ENCODE measurements at places on chromosomes 5 and 9.

DNA sequence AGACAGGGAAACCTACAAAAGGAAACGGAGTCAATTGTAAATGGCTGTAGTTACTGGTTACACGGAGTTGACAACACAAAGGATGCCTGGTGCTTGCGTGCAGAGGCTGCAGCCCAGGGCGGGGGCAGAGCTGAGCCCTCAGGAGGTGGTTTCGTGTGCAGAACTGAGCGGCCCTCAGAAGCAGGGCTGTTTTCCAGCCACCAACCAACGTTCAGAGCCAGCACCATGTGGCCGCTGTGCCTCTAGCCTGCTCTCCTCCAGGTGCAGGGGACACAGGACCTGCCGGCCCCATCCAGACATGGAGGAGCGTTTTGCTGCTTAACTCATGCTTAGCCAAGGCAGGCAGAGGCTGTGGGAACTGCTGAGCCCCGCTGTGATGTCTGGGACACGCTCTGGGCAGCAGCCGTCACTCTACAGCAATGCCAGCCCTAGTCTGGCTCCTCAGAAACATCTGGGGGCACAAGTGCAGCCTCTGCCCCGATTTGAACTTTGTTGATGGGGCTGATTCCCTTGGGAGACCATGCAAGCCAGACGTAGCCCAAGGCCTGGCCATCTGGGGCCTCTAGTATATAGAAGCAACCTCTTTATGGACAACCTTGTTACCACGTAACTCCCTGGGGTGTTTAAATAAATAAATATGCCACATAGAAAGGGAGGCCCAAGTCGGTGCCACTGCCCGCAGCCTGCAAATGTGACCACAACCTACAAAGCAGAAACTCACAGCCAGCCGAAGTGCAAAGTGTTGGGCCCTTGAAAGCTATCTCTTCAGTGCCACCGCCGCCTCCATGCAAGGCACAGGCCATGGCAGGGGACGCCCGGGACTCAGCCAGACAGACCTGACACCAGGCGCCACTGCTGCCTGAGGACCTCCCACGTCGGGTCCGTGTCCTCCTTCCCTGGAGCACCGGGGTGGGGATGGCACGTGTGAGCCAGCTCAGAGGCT, 42.1 kb downstream of the NKD2 start:
- DNase-seq: no peak

DNA sequence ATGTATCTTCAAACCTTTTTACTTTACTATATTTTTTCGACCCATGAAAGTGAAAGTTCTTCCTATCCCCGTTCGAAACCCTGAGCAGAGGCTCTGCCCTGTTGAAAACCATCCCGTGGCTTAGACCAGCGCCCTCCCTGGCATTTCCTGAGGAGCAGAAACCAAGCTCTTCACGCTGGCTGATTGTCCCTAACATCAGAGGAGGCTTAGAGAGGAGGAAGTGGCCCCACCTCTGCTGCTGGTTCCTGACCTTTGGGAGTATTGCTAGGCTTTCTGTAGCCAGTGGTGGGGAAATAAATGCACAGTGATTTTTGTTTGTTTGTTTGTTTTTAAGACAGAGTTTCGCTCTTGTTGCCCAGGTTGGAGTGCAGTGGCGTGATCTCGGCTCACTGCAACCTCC, 4.2 kb upstream of the PTGES start:
- DNase-seq: no peak

- DNase-seq: peak; percentile 18
Measured at GRCh38 chr9:68895741-68896478, 118.0 kb downstream of the PRKACG start.

GRCh38 chr9:27563738-27564430, 9.4 kb downstream of the C9orf72 start:
- no peak for DNase-seq

- peak; percentile 84 for DNase-seq
Measured at GRCh38 chr5:10632110-10632761, 68.4 kb downstream of the ANKRD33B start.

- DNase-seq: no peak
Measured at GRCh38 chr9:12658531-12659209, 34.5 kb upstream of the TYRP1 start.

DNA sequence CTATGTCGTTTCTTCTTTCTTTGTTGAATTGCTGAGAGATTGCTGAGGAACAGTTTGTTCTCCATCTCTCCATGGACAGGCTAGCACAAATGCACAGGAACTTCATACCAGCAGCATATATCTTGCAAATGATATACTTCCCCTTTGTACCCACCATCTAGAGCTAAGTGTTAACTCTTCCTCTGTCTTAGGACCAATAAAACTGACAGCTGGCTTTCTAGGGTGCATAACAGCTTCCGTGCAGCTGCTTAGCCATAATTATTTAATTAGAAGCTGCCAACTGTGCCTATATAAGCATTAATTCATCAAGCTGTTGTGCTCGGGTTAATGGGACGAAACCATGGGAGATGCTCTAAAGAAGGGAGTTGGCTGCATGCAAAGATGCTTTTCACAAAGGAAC, 38.7 kb downstream of the KCTD16 start:
- DNase-seq: no peak

DNA sequence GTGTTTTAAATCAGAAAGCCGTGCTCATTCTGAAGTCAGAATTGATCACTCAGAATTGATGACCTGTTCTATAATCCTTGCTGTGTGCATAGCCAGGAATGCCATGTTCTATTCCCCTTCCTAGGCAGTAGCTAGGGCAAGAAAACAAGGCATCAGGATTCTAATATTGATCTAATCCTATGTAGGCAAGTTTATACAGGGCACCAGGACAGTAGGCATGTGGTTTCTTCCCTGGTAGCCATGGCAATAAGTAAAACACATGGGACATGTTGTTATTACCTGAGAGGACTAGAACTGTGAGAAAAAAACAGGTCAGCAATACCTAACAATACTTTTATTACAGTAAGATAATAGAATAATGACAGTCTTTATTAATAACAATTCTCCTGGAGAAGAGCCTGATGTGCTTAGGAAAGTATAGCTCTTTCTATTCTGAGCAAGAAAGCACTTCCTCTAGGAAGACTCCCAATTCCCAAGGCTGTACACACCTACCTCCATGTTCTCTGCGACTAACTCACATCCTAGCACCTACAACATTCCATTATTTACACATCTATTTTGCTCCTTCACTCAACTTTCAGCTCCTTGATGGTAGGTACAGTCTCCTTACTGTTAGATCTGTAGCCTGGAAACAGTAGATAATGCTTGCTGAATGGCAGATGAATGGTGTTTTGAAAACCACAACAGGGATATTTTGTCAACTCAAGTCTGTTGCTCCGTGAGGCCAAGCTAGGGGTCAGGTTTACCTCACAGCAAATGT, 70.8 kb downstream of the STX17 start:
- no peak for DNase-seq

DNA sequence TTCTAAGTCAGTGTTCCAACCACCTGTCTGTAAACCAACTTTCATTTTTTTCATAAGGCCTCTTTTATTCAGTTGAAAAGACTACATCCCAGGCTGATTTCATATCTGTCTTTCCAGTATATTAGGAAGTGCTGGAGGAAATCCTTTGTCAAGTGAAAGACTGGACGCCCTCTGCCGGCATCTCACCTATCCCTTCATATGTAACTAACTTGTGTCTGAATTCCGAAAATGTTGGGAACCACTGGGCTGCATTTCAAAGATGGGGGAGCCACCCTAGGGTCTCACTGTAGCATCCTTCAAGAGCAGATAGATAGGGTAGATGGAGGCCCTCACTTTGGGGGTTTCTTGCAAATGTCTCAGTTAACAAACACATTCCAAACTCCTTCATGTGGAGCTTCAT, 569.8 kb downstream of the CTNND2 start:
- no peak for DNase-seq

- no peak for DNase-seq
Measured at GRCh38 chr5:61578858-61579503, 246.9 kb downstream of the ZSWIM6 start.

GRCh38 chr5:177357459-177358351, at the start of gene RGS14:
TSS of gene RGS14 (plus strand) at chr5:177357924. CDS start at chr5:177358025, 101 bp downstream.
- DNase-seq: peak; percentile 91

GRCh38 chr5:179251276-179251969, 93.8 kb downstream of the ADAMTS2 start:
- DNase-seq: no peak

- DNase-seq: no peak
Measured at GRCh38 chr9:15205632-15206420, 101.2 kb downstream of the TTC39B start.

- DNase-seq: no peak
Measured at GRCh38 chr9:93447655-93448054, 3.8 kb upstream of the FAM120A start.

DNA sequence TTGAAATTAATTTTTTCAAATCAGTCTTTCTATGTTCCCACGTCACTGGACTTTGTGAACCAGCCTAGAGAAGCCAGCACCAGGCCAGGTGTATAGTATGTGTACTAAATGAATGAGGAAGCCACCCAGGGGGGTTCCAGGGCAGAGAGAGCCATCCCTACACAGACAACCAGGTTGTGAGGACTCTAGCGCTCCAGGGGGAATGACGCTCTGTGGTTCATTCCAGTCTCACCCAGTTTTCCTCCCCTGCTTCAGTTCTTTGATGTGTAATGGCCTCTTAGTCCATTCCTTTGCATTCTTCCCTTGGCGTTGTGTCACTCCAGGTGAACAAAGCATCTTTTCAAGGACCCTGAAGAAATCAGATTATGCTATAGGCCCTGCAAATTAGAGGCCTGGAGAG, 330.6 kb downstream of the NSG2 start:
- no peak for DNase-seq

GRCh38 chr9:99459919-99460318, 237.8 kb downstream of the SEC61B start:
- no peak for DNase-seq

- no peak for DNase-seq
Measured at GRCh38 chr5:143886651-143887638, 75.0 kb downstream of the HMHB1 start.

- DNase-seq: no peak
Measured at GRCh38 chr9:87569518-87569917, 71.9 kb downstream of the DAPK1 start.

GRCh38 chr5:625516-625915, 13.4 kb downstream of the CEP72 start:
- DNase-seq: no peak

- no peak for DNase-seq
Measured at GRCh38 chr9:98120476-98120875, 1.5 kb upstream of the TRIM14 start.

DNA sequence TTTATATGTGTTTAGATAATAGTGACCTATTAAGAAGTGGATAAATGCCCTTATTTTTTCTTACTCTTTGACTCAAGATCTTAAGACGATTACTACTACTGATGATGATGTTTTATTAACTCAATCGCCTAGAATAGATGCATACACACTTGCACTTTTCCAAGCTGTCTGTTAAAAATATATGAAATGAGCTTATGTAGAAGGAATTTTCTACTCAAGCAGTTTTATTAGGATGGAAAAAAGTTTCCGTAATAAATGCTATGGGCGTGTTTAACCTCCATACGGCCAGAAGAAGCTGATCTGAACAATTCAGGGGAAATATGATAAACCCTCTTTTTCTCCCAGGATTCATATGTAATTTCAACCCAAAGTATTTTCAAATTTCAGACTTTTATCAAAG, 455.7 kb upstream of the MPDZ start:
- no peak for DNase-seq

- no peak for DNase-seq
Measured at GRCh38 chr5:62896121-62896893, 317.7 kb downstream of the LRRC70 start.

GRCh38 chr9:76020652-76021051, 130.2 kb downstream of the PCSK5 start:
- DNase-seq: no peak

DNA sequence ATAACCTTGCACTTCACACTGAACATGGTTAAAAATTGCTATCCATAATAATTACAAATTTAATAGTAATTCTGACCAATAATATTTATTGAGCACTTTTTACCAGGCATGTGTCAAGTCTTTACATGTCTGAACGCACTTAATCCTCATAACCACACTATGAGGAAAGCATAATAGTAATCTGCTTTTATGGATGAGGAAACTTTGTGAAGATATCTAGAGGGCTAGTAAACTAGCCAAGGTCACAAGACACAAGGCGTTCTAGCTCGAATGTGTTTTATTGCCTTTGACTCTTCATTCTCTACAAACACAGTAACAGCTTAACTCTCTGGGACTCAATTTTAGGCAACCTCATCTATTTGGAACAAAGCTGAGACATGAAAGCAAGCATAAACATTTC, 205.1 kb downstream of the ARHGEF28 start:
- DNase-seq: no peak

DNA sequence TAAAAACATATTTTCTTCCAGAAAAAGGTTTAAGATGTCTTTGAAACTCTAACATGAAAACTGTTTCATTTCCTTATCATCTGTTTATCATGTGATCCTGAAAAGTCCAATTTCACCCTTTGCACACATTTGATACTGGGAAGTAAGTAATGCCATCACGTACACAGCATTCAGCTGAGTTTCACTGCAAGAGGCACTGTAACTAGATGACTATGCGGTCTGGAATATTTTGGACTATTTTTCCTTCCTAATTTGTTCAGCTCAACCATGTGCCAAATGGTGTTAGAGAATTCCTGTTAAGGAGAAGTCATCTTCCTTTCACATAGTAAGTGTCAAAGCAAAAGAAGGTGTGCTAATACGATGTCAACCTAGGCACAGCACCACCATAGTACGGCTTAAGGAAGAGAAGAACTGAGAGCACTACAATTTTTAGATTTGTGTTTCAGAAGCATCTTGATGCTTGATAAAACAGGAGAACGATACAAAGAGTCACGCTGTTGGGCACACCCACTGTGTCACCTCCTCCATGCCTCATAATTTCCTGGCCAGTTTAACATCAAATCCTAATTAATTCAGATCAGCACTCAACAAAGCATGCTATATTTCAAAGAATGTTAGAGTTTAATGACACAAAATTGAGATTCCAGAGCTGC, 77.5 kb downstream of the GNAQ start:
- no peak for DNase-seq

DNA sequence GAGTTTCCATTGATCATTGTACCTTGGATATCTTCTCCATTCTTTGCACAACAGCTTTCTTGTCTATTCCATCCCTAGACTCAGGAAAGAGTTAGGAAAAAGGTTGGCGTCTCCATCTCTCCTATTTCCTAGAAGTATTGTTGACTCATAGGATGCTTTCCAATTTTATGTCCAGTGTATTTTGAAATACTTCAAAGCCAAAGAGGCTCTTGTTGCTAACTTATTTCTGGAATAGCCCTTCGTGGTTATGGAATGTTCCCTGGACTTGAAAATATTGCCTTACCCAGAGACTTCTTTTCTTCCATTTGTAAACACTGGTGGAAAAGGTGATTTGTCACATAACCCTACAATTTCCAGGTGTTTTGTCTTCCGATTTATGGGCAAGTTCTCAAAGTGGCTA, 402.3 kb upstream of the ZNF608 start:
- DNase-seq: no peak

GRCh38 chr5:129909225-129909624, 5.0 kb downstream of the CHSY3 start:
- DNase-seq: no peak

DNA sequence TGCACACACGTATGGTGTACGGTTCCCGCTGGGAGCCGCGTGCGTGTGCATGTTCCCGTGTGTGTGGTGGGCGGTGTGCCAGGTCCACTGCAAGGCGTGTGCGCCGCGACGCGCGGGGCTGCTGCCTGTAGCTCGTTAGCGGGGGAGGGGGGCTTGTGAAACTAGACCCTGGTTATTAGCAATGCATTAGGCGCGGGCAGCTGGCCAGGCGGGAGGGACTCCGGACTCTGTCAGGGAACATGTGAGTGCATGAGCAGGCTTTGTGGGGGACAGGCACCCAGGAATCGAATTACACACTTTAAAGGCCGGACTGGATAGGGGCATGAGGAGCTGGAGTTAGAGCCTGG, 32.2 kb upstream of the ENHO start:
- DNase-seq: no peak

All from naive B cell (primary cell).